ENCODE measurements at places on chromosomes 2 and 18.

GRCh38 chr18:13540477-13541182 lies 185.7 kb downstream of the FAM210A start:
- no peak for DNase-seq

- no peak for DNase-seq
Measured at GRCh38 chr18:2894131-2894840, 47.5 kb downstream of the EMILIN2 start.

GRCh38 chr2:33595385-33595784 lies 3.7 kb downstream of the FAM98A start:
- DNase-seq, result no peak

DNA sequence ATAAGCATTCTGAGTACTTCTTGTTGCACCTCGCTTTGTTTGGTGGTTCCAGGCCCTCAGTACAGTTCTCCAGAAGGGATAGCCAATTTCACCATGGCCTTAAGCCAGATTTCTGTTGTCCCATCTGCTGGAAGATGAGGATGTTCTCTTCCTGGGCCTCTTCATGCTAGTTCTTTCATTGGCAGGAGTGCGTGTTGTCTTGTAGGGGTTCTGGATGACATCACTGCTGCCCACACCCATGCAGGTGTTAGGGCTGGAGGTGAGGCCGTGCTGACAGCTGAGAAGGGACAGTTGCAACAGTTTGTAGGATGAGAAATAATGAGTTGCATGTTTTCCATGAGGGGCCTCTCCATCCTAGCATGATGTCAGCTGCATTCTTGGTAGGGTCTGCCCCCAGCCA lies 142.9 kb downstream of the LDLRAD4 start:
- no peak for DNase-seq

GRCh38 chr18:57586251-57587049 lies at the start of gene FECH:
Gene FECH (minus strand): TSS chr18:57586702. CDS start chr18:57586620, 82 bp downstream.
- peak; percentile 27 for DNase-seq

GRCh38 chr2:216648105-216648504 lies 14.9 kb downstream of the IGFBP2 start:
- no peak for DNase-seq

- no peak for DNase-seq
Measured at GRCh38 chr2:224954980-224955379, 87.3 kb downstream of the DOCK10 start.

- no peak for DNase-seq
Measured at GRCh38 chr2:197938555-197938954, 134.2 kb downstream of the PLCL1 start.

DNA sequence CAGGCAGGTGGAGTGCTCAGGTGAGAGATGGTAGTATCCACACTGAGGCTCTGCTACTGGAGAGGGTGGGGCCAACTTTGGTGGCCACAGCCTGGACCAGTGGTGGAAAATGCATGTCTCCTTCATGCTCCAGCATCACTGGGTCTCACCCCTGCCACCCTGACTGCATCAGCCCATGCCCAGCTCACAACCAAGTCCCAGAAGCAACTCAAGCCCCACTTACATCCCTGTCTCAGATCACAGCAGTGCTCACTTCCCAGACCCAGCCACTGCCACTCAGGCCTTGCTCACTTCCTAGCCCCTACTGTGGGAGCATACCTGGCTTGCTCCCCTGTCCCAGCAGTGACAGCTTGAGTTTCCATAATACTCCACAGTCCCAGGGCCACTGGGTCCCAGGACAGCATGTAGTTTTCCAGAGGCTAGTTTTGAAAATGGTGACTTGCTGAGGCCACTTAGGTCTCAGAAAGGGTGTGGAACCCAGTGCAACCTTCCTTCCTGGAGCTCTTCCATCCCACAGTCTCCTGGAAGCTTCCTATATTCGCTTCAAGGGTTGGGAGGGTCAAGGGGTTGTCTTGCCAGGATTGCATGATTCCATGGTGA lies 58.8 kb downstream of the GPC1 start:
- DNase-seq, result no peak

- DNase-seq, result no peak
Measured at GRCh38 chr2:45541450-45541849, 69.6 kb downstream of the SRBD1 start.

DNA sequence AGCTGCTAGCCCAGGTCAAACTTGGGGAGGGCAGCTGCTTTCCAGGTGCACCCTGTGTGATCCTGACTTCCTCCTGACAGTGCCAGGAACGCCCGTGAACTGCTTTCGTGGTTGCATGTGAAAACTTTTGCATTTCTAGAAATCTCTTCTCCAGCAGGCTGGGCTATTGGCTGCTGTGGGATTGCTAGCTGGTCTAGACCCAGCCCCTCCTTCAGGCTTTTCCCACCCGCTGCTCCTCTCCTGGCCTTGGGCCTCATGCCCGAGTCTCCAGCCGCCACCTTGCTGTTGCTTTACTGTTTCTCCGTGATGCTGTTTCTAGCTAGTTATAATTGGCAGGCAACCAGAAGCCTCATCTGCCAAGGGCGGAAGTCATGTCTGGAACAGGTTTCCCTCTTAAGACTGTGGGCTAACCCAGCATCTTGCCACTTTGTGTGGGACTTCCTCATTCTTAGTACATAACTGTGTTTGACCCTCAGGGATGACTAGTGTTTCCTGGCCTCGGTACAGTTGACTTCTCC lies 27.0 kb upstream of the MGAT4A start:
- peak; percentile 30 for DNase-seq

DNA sequence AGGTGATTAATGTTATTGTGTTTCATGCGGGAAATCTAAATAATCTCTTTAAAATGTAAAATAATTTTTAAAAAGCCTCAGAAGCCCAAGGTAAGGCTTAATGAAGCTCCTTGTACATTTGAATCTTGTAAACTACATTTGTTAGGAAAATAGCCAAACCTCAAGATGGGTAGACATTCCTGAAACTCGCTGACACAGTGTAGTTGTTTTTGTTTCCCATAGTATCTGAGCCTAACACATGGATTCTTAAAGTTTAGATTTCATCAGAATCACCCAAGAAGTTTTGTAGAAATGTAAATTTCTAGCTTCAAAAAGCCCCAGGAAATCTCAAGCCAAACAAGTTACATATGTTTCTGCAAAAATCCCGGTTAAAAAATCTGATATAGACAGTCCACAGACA lies 1221.1 kb upstream of the ACVR2A start:
- no peak for DNase-seq

GRCh38 chr2:226378753-226379705 lies 420.6 kb downstream of the IRS1 start:
- no peak for DNase-seq

- no peak for DNase-seq
Measured at GRCh38 chr2:72457801-72458516, 310.3 kb upstream of the CYP26B1 start.

GRCh38 chr2:15313657-15314056 lies 247.5 kb downstream of the NBAS start:
- DNase-seq, result no peak

GRCh38 chr2:166727095-166727494 lies 161.2 kb upstream of the XIRP2 start:
- DNase-seq, result no peak

DNA sequence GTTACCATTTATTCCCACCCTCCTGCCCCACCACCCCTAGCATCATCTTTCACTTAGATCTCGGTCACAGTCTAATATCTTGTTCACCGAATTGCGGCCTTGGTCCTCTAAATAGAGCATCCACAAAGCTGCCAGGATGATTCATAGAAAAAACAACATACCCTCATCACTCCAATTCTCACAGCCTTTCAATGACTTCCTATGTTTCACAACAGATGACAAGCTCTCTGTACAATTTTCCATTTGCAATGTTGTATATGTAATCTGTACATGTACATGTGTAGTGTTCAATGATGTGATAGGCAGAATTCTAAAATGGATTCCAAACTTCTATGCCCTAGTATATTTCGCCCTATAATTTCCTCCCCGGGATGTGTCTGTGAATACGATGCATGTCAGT lies 675.6 kb upstream of the CELF4 start:
- no peak for DNase-seq

GRCh38 chr2:7012141-7012764 lies 95.0 kb downstream of the RNF144A start:
- DNase-seq, result no peak

DNA sequence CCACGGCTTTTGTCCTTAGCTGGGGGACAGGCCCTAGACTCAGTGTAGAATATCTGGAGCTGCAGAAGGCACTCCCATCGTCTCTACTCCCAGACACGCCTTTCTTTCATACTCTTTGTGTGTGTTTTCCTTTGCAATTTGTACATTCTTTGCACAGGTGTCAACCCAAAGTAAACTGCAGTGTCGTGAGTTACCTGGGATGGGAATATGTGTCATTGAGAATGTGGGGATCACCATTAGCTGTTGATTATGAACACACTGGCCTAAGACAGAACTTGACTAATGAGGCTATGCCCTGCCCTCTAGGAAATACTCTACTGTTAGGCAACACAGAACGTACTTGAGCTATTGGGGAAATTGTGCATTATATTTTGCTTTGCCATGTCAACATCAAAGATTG lies 233.3 kb downstream of the SETBP1 start:
- DNase-seq, result no peak

- DNase-seq, result no peak
Measured at GRCh38 chr18:44767807-44768206, 87.1 kb downstream of the SETBP1 start.

DNA sequence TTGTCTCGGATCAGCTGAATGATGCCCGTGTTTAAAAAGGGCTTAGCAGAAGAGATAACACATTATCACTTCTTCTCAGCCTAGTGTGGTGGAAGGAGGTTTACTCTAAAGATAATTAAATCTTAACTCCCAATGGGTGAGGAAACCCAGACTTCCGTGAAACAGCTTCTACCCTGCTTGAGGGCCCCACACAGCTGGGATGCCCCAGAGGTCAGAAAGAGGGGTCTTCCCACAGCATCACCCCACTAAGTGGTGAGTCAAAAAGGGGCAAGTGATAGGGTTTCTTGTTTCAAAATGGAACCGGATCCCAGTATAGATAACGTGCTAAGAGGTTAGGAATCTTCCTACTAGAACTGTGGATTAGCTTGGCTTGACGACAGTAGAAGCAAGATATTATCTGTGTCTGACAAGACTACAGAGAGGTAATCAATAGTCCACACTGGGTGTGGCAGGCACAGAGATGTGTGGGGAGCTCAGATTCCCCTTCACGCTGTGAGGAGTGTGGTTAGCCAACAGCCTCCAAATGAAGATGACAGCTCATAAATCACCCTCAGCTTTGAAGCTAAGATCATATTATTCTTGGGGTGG lies 129.6 kb upstream of the COPS8 start:
- DNase-seq, result no peak

DNA sequence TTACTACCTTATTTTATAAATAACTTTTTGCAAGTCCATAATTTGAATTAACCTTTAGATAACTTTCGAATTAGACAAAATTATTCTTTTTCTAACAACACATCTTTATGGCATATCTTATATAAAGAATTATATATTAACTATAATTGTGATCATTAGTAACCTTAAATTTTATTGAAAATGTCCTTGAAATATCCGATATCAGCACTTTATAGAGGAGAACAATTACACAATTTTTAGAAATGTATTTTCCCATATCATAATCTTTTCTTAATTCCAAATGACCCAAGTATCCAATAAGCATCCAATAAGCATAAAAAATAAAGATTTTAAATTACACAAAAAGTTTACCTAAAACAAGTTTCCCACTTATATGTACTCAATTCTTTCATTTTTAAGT lies 7.3 kb upstream of the GCC2 start:
- no peak for DNase-seq

DNA sequence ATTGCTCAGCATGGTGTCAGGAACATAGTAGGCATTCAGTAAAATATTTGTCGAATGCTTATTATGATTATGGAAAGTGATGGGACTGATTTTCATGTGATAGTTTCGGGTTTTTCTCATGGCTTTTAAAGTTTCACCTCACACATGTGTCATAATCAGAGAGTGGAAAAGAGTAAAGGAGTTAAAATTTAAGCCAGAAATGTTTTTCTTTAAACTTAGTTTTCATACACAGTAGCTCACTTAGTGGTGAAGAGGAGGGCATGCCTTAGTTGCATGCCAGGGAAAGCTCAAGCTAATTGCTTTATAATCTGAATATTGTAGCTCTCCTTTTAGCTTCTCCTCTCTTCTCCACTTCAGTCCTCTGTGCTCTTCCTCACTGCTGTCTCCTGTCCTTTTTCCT lies 38.0 kb downstream of the EHBP1 start:
- DNase-seq, result no peak

GRCh38 chr2:222261504-222261903 lies 37.3 kb downstream of the PAX3 start:
- DNase-seq, result no peak

GRCh38 chr2:3223080-3223923 lies 154.3 kb downstream of the EIPR1 start:
- peak; percentile 6 for DNase-seq

DNA sequence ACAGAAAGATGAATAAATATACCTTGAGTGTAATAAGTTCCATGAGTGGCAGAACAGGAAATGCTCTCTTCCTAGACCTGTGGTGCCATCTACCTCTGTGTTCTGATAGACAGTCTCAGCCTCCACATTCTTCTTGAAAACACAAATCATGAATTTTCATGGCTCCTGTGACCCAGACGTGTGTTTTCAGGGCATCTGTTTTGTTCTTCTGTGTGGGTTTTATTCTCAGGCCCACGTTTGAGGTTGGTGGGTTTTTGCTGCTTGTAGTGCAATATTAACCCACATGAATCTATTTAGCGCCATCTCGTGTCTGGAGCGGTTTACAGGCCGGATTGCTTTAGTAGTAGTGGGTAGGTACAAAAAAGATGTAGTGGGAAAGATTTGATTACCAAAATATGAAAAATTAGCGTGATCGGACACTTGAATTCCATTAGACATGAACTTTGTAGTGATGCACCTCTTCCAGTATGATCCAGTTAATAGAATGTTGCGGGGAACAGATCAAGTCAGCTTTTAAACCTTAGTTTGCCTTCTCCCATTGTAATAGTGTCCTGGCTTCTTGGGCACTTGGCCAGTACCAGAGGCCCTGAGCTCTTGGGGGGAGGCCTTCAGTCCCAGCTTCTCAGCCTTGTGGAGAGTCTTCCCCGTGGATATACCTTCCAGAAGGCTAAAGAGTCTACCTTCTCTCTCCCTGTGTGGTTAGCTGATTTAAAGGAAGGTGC lies 256.5 kb downstream of the TPGS2 start:
- DNase-seq, result no peak

DNA sequence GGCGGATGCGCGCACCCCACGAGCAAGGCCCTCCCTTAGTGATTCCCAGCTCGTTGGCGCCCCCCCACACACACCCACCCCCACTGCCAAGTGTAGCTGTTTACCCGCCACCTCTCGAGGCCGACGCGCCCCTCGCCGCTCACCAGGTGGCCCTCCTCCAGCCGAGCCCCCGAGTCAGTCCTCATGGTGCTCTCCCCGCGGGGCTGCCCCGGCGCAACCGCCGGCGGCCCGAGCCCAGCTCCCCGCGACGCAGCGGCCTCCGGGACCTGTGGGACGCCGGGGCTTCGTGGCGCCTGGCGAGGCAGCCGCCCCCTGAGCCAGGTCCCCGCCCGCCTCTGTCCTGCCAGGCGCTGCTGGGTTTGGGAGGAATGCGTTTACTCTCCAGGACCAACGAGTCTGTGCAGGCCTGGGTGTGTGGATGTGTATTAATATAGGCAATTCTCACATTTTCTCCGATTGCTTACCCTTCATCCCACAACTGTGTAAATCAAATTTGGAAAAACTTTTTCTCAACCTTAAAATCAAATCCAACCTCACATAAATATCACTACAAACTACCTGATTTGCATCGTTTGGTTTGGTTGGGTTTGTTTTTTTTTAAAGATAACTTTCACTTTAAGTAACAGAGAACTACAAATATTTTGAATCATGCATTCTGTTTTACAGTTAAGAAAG lies at the start of gene TMEM237:
Gene TMEM237 (minus strand): TSS at position 288 of the 675 bp plus-strand sequence. CDS start 103 bp downstream, at position 185.
- DNase-seq, result peak; percentile 20
